ENCODE measurements at places on chromosomes 11 and 22.

- no peak for DNase-seq
Observed at GRCh38 chr11:2569321-2569721, 124.5 kb downstream of the KCNQ1 start.

DNA sequence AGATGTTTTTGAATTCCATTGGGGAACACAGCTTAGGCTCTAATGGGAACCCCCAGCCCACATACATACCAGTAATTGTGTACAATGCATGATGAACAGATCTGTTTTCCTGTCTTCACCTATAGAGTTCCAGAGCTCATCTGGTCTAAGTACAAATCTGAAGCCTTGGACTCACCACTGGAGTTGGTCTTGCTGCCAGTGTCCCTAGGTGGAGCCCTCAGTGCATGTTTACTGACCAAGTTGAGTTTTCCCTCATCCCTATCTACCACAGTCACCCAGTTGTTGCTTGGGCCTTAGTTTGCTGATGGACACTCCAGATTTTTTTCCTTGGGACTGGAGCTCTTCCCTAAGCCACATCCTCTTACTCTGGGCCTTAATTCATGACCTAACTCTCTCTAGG is 159.2 kb upstream of the DDI1 start:
- no peak for DNase-seq

GRCh38 chr22:44071781-44072326 is 47.8 kb downstream of the PARVB start:
- DNase-seq = no peak

DNA sequence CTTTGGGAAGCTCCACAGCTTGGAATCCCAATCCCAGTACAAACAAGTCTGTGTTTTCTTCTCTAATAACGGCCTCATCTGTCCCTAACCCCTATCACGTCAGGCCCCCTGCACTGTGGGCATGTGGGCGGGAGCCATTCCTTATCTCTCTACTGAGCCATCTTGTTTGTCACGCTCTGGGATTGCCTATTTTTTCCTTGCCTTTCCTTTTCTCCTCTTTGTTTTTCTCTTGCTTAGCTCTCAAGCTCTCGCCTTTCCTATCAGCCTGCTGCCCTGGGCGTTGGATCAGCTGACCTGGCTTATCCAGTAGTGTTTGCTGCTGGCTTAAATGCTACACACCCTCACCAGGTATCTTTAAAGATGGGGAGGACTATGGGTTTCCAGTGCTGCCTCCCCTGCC is 35.8 kb downstream of the ARHGAP1 start:
- DNase-seq = no peak

GRCh38 chr22:41070665-41071331 is 21.6 kb upstream of the EP300 start:
- no peak for DNase-seq

DNA sequence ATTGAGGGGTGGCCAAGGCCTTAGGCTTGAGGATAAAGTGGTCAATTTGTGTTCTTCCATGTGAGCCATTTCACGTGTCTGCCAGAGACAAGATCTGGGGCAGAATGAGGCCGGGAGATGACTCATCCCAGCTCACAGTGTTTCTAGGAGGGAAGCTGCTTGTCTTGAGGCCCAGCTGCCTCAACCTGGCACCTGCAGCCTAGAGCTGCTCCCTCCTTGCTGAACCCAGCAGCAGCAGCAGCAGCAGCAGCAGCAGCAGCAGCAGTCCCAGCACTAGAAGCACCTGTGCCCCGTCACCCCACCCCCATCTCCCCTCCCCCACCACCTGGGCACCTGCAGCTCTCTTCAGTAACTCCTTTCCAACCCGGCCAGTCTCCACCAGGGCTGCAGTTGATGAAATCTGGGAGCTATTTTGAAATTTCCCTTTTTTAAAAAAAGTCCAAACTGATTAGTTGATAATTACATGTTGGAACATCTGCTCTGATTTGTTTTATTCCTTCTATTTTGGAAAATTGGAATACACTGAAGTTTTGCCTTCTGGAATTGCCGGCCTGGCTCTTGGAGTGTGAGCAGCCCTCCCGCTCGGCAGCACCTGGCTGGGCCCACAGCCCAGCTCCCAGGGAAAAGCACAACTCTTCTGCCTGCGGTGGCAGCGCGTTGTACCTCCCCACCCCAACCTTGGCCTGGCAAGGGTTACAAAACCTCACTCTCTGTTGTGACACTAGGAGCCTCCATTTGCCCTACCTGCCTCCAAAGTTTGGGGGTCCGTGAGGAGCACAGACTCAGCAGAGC is 143.5 kb downstream of the NXPE2 start:
- DNase-seq = no peak
